ENCODE measurements at places on chromosomes 3 and 15.

DNA sequence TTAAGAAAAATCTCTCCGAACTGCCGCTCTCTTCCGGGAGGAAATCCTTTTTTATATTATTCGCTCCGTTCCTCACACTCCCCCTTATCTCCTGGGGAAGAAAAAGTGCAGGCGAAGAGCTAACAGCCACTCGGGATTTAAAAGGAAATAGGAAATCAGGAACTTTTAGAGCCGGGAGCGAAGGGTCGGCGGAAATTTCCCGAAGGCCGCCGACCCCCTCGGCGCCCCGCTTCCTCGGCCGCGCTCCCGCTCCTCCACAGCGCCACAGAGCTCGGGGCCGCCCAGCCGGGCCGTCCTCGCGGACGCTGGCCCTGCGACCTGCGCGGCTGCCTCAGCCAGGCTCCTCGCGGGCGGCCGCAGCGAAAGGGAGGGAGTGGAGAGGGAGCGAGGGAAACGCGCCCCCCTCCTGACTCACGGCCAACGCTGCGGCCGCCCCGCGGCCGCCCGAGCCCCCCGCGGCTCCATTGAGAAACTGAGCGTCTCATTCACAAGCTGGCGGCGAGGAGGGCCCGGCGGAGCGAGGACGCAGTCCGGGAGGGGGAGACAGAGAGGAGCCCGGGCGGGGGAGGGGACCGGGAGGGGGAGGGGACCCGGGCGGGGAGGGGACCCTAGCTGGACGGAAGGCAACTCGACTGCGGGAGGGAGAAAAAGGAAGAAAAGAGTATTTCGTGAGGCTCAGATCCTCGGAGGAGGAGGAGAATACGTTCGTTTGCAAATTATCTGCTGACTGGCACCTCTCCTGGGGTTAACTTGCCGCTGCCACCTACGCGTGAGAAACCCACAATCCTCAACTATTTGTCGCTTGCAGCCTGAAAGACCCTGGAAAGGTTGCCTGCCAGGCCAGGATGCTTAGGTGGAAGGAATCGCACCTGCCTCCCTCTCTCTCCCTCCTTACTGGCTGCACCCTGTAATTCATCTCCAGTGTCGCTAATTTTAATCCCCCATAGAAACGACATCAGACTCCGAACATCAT lies at the start of gene PTPN9:
PTPN9 (minus strand) TSS at position 368 of the 973 bp plus-strand sequence. CDS start 539 bp downstream, outside the sequence.
- DNase-seq, result peak; percentile 75

- no peak for DNase-seq
Measured at GRCh38 chr3:112143689-112144088, 10.6 kb upstream of the GCSAM start.

DNA sequence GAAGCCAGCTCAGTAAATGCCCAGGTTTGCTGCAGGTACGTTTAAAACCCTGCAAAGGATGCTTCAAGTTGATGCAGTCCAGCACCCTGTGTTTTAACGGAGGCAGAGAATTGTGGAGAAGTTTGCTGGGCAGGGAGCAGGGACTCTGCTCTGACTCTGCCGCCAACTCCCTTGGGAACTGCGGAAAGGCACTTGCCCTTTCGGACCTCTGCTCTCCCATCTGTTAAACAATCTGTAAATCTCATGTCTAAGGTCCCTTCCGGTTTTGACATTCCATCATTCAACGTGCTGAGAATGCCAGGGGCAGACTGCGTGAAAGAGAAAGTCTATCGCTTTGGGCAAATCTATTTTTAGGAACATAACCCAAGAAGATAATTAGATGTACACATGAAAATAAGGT lies 184.5 kb downstream of the OPA1 start:
- no peak for DNase-seq

- peak; percentile 90 for DNase-seq
Measured at GRCh38 chr3:39150803-39151631, 2.4 kb downstream of the CSRNP1 start.

GRCh38 chr15:85924088-85924487 lies 129.4 kb upstream of the KLHL25 start:
- no peak for DNase-seq

DNA sequence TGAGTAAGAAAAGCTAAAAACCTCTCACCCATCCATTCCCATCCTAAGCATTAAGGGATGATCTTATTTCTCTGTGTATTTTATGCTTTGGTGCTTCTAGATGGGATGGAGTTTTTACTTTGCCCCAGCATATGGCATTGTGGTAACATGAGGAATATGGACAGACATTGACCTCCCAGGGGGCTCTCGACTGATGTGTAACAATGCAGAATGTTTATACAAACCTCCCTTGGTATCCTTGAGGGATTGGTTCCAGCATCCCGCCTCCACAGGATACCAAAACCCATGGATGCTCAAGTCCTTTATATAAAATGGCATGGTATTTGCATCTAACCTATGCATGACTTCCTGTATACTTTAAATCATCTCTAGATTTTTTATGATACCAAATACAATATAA lies 21.6 kb downstream of the PDIA5 start:
- no peak for DNase-seq

- no peak for DNase-seq
Measured at GRCh38 chr15:31148297-31149087, 47.0 kb upstream of the TRPM1 start.

GRCh38 chr3:79930196-79930595 lies 162.4 kb upstream of the ROBO1 start:
- no peak for DNase-seq

GRCh38 chr3:54062546-54062945 lies 59.8 kb upstream of the CACNA2D3 start:
- DNase-seq, result no peak

DNA sequence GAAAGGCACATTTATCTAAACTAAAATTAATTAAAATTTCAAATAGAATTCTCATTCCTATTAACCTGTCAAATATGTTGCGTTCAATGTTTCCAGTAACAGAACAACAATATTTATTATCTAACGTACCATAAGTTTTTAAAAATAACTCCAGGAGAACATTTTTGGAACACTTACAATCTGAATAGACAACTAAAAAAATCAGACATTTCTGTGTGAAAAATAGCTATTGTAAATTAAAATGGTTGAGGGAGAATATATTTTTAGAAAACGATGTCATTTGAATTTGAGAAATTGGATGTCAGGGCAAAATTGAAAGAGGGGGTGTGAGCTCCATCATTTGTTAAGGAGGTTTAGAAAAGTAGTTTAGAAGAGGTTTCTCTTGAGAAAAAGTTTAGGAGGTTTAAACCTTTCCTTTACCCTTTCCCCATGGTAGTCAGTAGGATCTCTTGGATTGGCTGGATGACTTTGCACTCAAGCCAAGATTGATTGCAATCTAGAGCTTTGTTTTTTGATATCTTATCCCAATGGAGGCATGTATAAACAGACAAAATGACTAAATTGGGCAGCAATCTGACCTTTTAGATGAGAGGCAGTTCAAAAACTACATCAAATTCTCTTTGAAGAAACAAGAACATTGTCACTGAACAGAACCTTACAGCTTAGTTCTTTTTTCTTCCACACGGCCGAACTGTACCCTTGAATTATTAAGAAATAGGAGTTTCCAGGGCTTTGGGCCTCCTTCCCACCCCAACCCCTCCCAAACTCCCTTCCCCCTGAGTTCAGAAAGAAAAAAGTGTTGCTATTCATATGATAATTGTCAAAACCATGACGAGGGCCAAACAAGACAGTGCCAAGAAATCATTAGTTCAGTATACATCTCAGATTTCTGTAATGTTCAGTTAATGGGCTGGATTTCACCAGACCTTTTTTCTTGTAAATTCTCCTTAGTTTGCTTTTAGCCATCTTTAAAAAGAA lies 79.7 kb upstream of the CDIN1 start:
- no peak for DNase-seq

DNA sequence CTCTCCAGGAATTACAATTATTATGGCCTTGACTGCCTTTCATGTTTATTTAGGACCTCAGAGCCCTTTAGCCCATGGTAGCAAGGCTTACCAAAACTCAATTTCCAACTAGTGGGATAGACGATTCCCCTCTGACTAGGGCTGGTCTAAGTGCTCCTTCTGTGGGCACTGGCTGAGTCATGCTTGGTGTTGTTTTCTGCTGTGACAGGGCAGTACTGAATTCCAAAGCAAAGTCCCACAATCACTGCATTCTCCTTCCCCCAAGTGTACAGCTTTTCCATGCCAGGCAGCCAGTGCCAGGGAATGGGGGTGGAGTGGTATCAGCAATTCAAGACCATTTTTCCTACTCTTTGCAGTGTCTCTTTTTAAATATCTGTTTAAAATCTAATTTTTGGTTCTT lies 509.0 kb upstream of the NECTIN3 start:
- DNase-seq, result no peak

GRCh38 chr15:42890161-42890913 lies 30.2 kb downstream of the TTBK2 start:
- DNase-seq, result no peak

DNA sequence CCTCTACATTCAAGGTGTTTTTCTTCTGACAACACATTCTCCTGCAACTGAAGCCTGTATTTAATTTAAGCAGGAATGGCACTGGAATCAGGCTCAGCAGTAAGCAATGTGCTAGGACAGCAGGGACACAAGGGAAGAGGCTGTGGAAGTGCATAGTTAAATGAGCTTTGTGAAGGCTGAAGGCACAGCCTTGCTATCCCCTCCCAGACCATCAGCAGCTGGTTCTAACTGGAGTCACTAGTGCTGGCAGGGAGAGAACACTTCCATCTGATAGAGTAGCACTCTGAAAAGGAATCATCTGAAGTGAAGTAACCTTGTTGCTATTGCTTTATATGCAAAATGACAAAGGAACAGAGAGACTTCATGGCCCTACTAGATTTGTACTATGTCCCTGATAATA lies 14.7 kb downstream of the UQCC5 start:
- DNase-seq, result no peak

DNA sequence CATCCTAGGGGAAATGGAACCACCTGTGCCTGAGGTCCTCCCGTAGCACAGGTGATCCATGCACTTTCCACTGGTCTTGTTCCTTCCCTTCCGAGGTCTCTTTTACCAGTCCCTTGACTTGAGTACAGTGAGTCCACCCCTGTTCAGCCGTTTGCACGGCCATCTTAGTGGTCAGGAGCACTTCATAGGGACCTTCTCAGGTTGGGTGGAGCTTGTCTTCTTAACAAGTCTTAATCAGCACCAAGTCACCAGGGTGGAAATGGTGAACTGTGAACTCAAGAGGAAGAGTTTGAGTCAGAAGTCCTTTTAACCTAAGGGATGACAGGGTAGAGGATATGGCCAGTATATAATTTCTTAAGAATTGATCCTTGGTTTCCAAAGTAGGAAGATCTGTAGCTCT lies 21.4 kb downstream of the ARL8B start:
- no peak for DNase-seq

- DNase-seq, result no peak
Measured at GRCh38 chr15:42808913-42809312, 72.0 kb upstream of the CDAN1 start.

DNA sequence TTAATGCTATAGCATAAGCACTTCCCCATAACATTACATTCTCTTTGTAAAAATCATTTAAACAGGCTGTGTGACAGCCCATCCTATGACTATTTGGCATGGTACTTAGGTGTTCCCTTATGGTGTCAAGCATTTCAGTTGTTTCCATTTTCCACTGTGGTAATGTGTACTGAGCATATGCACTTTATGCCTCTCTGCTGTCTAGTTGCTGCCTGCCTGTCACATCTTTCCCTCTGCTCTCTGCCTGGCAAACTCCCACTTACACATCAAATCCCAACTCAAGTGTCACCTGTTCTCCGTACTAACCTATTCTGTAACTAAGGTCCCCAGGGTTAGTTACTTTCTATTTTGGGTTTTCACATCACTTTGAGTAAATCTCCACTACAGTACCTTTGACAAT lies 84.4 kb upstream of the STRIT1 start:
- no peak for DNase-seq

DNA sequence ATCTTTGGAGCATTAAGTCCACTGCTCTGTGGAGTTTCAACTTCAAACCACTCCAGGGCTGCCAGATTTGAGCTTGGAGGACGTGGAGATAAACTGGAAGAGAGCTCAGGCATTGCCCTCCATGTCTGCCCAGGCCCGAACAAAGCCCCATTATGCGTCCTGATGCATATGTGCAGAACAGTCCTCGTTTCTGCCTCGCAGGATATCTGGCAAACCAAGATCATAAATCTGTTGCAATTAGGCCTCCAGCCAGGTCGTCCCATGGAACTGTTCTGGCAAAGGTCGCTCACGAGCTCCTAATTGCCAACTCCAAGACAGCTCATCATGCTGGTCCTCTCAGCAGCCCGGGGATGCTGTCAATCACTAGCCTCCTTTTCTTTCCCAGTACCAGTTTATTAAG lies 91.2 kb downstream of the SEMA5B start:
- DNase-seq, result no peak
